ENCODE measurements at places on chromosomes 2 and 18.

GRCh38 chr18:45660746-45661145 lies 45.5 kb downstream of the SLC14A2 start:
- no peak for DNase-seq

DNA sequence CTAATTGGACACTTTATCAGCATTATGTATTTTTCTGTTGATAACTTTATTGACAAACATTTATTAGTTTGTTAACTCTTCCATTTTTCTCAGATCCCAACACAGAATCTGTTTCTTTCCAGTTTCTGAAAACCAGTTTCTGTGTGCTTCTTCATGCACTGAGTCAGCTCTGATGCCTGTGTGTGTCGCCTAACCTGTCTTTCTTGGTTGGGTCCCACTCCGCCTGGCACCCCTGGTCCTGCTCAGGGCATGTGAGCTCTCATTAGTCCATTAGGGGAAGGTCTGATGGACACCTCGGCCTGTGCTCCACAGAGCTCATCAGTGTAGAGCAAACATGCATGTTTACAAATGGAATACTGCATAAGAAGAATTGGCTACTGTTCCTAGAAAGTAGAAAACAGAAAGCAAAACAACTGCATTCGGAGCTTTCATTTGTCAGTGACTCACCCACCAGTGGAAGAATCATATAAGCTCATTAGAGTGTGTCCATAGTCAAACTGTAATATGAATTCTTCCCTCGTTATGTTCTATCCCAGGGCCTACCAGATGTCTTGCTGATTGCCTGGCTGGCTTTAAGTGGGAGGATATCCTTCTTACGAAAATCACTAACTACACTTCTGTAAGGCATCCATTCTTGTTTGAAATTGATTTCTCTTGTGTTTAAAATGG lies 137.7 kb downstream of the SNTG2 start:
- DNase-seq = no peak

- DNase-seq = no peak
These were observed 202.7 kb downstream of the CLIP4 start for GRCh38 chr2:29317801-29318485.

DNA sequence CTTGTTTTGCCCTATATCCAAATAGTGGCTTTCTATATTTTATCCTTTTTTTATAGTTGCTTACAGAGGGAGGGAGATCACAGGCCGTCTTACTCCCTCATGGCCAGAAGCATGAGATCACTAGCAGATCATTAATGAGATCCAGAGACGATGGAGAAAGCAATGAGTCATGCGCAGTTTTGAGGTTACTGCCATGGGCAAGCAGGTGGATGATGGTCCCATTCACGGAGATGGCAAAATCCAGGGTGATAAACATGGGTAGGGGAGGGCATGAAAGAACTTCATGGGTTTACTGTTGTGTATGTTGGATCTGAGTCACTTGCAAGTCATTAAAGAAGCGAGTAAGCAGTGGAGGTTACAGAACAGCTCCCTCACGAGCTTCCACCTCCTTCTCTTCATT lies 60.4 kb downstream of the C18orf63 start:
- no peak for DNase-seq

Measured in sciatic nerve (tissue), 2 donors.